BE2C (cell line): ENCODE measurements at places on chromosomes 4 and X.

DNA sequence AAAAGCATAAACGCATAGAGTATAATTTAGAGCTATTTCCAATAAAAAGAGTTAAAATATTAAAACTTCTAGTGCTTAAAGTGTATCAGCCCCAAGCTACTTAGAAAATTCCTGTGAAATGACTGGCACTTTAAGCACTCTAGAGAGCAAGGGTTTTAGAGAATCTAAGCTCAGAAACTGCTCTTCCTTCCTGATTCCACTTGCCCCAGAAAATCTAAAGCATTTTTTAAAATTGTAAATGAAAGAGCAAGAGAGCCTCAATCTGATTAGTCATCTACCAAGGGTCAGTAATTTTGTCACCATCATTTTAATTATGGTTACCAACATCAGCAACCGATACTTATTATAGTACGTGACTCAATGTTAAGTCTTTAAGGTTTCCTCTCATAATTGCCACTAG is 25.0 kb downstream of the CTPS2 start:
- no peak for DNase-seq

DNA sequence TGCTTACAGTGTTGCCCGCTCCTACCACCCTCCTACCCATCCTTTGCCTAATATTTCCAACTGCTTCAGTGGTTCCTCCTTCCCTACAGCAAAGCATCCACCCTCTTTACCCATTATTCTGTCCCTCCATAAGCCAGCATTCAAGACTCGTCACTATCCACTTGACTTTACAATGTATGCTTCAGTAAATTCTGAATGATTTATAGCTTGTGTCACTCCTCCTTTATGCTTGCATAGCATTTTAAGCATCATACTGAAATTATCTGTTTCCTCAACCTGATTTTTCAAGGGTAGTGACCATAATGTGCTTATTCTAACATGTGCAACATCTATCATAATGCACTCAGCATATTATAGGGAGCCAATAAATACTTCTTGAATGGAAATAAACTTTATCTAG is 365.5 kb downstream of the RAB28 start:
- DNase-seq, result no peak

DNA sequence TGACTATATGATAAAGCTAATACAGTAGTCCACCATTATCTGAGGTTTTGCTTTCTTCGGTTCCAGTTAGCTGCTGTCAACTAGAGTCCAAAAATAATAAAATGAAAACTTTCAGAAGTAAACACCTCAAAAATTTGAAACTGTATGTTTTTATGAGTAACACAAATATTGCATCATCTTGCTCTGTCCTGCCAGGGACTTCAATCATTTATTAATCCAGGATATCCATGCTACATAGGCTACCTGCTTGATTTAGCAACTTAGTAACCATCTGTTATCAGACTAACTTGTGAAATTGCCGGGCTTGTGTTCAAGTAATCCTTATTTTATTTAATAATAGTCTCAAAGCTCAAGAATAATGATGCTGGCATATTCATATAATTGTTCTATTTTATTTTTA is 1537.8 kb upstream of the PABPC4L start:
- no peak for DNase-seq

GRCh38 chr4:177455561-177455970 is 13.3 kb upstream of the AGA start:
- DNase-seq, result peak; percentile 14

- no peak for DNase-seq
These were observed 33.3 kb downstream of the CLDN22 start for GRCh38 chr4:183286590-183287308.

GRCh38 chr4:41360214-41360920 is 103.6 kb downstream of the UCHL1 start:
- DNase-seq, result peak; percentile 90

DNA sequence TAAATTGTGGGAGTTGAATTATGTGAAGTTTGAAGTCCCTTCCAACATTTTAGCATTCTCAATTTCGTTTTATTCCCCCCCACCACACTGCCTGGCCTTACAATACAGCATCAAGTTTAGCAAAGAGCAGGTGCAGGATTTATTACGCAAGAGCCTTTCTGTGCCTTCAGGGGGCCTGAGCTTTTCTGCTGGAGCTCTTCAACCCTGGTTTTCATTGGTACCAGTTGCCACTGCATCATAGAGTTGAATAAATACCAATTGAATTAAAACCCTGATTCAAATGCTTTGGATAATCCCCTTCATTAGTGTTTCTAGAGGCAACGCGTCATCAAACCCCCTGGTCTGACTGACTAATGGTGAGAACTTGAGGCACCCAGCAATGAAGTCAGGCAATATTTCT is 43.6 kb upstream of the KIT start:
- DNase-seq, result no peak

- no peak for DNase-seq
These were observed 4.5 kb downstream of the DTHD1 start for GRCh38 chr4:36285784-36286480.

DNA sequence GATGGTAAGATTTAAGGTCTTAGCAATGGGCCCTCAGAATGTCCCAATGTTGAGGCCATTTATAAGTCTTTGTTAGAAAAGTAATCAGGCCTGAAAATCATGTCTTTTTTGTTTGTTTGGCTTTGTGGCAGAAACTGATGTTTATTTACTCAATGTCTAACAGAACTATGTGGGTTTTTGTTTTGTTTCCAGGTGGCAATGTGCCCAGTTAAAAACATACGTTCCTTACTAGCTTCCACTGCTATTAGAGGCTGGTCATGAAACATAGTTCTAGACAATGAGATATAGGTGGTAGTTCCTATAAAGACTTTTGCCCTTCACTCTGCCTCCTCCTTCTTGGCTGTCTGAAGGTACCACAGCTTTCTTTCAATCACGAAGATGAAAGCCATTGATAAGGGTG is 108.8 kb downstream of the C4orf51 start:
- DNase-seq, result no peak

DNA sequence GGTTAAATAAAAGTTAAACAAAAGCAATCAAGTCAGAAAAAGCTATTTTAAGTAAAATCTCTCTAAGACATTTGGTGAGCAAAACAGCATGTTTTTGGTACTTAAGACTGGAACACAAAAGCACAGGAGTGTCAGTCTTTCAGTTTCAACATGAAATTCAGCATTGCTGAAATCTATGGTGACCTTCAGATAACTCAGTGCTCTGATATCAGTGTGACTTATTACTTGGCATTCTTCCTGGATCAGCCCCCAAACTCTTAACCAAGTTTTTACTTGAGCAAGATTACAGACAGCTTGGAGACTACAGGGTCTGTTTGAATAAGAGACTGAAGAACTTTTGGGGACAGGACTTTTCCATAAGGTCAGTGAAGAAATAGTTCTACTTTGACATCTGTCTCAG is 437.2 kb downstream of the RAPGEF2 start:
- no peak for DNase-seq

- no peak for DNase-seq
These were observed 107.3 kb upstream of the PRDX4 start for GRCh38 chrX:23559975-23560374.

- DNase-seq, result no peak
These were observed 18.0 kb downstream of the HPSE start for GRCh38 chr4:83316459-83317165.

DNA sequence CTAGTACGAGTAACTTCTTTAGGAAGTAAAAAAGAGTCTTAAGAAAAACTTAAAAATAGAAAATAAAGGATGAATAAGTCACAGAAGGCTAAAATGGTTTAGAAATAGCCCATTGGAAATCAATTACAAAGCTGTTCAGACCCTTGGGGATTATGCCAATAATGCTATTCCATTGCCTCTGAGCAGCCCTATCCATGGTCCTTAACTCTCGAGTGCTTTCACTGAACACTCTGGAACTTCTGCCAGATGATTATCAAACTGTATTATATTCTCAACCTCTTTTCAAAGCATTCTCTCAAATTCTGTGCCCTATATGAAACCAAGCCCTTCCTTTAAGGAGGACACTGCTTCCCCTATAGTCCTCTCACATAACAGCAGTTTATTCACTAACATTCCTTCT is 17.0 kb downstream of the SLC9B1 start:
- no peak for DNase-seq

DNA sequence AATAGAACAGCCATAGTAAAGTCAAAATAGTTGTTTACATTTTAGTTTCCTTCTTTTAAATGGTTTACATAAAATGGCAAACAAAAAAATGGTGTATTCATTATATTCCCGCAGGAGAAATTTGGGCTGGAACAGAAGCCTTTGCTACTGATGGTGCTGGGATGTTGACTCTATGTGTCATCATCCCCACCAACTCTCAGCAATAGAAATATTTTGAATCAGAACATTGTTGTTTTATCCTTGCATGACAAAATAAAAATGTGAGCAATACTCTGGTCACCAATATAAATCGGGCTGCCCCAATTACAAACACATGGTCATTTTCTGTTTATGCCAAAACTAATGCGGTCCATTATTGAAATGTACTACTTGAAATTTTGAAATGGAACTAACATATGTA is 1131.6 kb upstream of the PCDH7 start:
- DNase-seq, result no peak

DNA sequence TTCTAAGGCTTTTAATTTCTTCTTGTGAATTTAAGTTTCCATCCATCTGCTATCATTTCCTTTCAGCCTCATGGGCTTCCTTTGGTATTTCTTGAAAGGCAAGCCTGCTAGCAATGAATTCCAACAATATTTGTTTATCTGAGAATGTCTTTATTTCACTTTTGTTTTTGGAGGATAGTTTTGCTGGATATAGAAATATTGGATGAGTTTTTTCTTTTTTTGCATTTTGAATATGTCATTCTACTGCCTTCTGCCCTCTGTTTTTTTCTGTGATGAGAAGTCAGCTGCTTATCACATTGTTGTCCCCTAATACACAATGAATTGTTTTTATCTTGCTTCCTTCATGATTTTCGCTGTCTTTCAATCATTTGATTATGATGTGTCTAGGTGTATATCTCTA is 13.2 kb upstream of the SORCS2 start:
- no peak for DNase-seq

DNA sequence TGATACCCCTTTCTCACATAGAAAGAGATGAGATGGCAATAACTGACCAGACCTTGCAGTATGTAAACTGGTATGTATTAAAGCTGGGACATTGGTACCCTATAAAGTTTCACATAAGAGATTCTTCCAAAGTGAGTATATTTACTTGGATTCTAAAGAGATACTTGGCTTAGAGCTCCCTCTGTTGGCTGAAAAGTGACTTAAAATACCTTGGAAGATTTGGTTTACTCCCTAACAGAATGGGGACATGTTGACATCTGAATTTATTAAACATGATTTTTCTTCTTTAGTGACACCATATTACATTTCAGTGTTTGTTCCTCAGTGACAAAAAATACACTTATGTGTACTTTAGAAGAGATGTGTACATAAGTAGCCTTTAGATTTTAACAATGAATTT is 47.9 kb upstream of the RGN start:
- DNase-seq, result peak; percentile 17

DNA sequence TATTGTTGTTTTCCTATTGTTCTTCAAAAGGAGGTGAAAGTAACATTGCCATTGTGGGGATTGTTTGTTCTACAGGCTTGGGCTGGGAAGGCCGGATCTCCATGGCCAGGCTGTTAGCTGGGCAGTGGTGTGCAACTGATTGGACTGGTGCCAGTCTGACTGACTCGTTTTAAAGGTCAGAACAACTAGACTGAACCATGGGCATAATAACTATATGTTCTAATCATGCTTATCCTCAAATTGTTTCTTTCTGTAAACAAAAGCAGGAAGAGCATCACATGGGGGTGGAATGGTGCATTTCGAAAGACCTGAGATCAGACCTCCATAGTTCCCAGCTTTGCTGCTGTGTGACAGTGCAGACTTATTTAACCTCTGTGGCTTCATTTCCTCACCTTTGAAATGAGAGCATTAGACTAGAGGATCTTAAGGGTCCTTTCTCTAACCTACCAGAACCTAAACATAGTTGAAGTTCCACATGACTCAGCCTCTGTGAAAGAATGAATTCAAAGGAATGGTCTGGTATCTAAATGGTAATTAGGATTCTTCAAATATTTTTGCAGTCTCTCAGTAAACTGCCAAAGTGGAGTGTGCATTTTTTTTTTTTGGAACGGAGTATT is 66.7 kb upstream of the PGRMC2 start:
- peak; percentile 59 for DNase-seq

GRCh38 chr4:105509714-105510113 is 35.9 kb upstream of the PPA2 start:
- no peak for DNase-seq

GRCh38 chr4:21884615-21885014 is 64.0 kb downstream of the KCNIP4 start:
- no peak for DNase-seq

DNA sequence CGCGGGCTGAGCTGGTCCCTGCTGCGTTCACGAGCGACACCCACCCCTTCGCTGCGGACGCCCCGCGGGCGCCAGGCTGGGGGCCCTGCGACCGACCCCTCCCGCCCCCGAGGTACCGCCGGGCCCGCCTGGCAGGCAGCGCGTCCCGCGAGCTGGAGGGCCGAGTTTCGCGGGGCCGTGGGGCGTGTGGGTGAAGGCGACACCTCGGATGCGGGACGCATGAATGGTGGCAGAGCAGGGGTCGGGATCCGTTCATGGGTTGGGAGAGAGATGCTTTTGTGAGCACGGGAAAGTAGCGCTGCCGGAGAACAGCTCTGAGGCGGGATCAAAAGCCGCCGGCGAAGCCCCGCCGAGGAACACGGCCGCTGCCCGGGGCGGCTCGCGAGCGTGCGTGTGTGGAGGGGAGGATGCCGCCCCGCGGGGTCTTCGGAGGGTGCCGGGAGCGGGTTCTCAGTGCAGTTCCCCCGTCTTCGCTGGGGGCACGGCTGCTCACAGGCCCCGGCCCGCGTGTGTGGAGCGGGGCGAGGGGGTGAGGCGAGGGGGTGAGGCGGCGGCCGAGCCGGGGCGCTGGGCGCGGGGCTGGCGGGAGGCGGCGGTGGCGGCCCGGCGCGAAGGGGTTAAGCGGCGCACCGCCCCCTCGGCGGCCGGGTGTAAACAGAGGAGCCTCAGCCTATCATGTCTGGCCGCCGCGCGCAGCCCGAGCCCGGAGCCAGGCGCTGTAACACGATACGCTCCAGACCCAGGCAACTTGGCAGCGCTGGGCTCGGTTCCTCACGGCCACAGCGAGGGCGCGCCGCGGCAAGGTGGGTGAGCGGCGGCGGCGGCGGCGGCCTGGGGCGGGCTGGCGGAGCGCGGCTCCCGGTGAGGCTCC is 205.3 kb downstream of the TENM3 start:
- peak; percentile 96 for DNase-seq

- no peak for DNase-seq
These were observed 103.2 kb downstream of the VCX2 start for GRCh38 chrX:8067754-8068462.

DNA sequence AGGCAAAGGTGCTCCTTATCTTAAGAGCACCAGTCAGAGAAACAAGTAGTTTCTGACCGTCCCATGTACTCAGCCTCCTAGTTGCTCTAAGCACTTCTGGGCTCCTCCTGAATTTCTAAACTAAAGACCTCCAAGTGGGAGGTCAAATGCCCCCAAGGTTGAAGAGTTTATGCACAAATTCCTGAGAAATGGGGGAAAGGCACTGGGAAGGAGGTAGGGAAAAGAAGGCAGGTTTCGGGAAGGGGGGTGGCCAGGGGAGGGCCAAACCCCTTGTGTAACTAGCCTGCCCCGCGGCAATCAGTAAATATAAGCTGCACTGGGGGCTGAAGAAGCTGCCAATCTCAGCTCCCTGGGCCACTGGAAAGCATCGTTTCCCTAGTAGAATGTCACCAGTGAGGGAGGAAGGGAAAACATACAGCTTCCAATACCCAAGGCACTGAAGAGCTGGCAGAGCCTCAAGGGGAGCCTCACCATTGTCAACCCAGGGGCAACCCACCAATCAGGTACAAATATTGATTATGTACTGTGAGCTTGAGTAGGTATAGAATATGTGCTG is 3.4 kb downstream of the FOXO4 start:
- no peak for DNase-seq
